ENCODE measurements at places on chromosomes 2 and 18.

DNA sequence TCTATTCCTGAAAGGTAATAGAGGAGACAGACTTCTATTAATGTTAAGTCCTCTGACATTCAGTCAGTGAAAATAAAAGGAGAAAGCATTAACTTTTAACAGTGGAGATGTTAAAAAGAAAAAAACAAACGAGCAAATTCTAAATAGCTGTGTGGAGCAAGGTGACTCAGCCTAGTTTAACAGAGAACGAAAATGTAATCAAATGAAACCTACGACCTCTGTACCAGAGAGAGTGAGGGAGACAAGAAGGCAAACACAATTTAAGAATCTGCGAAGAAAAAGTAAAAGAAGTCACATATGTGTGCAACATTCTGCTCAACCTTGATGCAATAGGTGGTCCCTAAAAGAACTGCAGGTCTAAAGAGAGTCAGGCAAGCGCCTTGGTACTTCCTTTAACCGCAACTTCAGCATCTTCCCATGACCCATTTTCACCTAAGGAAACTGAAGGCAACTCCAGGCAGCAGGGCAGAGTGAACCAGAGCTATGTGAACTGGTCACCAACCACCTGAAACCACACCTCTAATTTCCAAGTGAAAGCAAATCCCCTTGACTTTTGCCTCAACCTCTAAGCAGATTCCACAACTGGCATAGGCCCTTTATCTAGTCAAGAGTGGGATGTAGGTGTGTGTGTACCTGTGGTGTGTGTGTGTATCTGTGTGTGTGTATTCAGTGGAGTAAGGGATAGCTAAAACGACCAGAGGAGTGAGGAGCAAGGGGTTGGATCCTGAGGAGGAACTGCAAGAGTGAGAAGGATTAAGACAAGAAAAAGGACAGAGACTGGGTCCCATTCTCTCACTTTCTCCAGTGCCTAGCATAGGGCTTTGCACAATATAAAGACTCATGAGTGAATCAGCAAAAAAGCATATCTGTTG lies 43.0 kb downstream of the FIGN start:
- DNase-seq: no peak

GRCh38 chr2:121069434-121069969 lies 215.5 kb downstream of the TFCP2L1 start:
- no peak for DNase-seq

DNA sequence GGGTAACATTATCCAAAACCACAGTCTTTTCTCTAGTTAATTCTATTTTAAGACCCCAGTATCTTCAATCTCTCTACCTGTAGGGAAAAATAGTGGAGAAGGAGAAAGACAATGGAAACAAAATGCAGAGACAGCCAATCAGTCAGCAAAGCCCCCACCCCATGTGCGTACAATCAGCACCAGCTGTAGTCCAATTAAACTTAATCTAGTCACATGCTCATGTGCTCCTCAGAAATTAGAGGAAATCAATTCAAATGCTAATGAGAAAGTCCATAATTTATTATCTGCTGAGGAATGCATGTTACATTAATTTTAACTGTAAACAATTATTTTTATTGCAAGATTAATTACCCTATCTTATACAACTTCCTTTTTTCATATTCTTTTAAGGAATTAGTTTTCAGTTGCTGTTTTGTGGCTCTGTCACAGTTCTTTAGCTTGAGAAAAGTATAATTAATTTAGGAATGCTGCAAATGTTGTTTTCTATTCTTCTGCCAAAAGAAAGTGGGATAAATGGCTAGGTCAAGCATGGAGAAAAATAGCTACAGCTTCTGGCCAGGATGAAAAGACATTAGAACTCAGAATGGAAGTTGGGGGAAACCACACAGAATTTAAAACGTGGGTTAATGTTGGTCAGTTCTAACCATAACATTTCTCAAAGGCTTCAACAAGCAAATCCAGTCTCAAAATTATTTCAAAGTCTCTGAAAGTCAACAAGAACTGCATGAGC lies 232.4 kb upstream of the HNRNPA3 start:
- DNase-seq: no peak

DNA sequence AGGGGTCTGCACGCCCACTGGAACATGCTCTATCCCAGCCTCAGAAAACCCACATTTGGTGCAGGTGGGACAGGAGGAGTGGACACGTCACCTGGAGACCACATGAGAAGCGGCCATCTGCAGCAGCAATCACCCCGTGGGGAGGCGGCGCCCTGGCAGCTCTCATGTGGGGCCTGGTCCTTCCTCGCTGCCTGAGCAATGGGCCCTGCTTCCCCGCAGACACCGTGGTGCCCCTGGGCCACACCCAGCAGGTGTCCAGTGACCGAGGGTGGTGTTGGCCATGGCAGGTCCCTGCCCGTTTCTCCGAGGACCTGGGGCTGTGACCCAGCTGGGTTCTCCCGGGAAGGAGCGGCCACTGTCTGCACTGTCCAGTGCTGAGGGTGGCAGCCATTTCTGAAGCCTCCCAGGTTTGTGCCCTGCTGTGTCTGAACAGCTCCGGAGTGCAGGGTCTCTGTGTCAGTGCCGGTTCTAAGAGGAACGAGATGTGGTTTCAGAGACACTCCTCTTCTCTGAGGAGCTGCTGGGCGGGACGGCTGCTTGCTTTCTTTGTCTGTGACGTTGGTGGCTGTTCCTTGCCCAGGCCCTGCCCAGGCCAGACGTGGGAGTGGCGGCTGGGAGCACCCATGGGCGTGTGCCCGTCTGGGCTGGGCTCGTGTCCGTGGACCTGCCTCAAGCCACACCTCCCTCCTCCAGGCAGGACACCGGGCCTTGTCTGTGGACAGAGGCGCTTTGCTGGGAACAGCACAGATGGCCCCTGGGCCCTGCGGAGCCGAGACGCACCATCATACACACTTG lies 44.8 kb downstream of the NFATC1 start:
- no peak for DNase-seq

DNA sequence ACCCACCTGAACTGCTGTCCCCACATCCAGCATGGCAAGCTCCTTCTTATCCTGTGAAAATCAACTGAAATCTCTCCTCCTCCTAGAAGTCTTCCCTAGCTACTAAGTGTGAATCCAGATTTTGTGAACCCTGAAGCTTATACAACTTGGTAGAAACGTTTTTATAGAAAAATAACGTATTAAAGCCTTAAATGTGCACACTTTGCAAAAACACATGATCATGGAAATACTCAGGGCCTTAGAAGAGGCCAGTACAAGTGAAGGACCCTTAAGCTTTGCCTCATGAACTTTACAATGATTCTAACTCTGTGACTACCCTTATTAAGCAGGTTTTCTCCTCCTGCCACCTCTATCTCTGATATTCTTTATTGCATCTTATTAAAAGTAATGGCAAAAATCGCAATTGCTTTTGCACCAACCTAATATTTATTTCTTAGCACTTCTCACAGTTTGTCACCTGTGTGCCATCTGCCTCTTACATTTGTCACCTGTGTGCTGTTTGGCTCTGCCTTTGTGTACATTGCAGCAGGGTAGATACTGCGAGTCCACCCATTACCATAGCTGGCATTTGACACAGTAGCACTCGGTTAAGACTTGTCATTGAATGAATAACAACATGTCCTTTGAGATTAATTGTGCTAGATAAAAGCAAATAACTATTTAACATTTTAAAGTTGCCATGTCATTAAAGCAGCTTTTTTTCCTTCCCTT lies 42.2 kb downstream of the FRZB start:
- no peak for DNase-seq

DNA sequence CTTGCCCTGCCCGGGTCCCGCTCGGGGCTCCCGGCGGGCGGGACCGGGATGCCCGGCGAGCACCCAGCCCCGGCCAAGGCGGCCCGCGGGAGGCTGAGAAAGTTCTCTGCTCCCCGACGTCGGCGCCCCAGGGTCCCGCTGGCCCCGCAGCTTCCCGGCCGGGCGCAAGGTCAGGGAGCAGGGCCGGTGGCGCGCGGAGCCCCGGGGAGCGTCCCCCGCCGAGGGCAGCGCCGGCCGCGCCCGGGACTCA lies 331 bp downstream of the SERPINE2 start:
- no peak for DNase-seq

GRCh38 chr2:219218217-219218731 lies 484 bp downstream of the ABCB6 start:
- peak; percentile 50 for DNase-seq

GRCh38 chr18:69659142-69659651 lies 258.5 kb downstream of the DOK6 start:
- DNase-seq: no peak

- no peak for DNase-seq
Measured at GRCh38 chr2:88933980-88934379, 242.5 kb downstream of the RPIA start.

DNA sequence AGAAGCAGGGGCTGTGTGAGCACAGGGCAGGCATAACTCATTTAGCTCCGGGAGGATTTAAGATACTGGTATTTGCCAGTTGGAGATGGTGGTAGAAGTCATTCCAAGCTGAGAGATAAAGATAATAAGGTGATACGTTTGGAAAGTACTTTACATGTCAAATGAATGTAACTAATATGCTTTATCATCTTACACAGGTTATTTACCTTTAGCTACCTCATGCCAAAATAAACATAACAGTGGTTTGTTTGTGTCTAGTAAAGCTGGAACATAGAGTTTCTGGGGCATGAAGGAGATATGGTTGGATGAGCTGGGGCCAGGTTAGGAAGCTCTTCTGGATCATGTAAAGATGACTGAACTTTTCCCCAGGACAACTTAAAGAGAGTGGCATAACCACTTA lies 126.9 kb upstream of the PIK3C3 start:
- no peak for DNase-seq

- DNase-seq: no peak
Measured at GRCh38 chr2:235325151-235325550, 168.7 kb upstream of the AGAP1 start.

DNA sequence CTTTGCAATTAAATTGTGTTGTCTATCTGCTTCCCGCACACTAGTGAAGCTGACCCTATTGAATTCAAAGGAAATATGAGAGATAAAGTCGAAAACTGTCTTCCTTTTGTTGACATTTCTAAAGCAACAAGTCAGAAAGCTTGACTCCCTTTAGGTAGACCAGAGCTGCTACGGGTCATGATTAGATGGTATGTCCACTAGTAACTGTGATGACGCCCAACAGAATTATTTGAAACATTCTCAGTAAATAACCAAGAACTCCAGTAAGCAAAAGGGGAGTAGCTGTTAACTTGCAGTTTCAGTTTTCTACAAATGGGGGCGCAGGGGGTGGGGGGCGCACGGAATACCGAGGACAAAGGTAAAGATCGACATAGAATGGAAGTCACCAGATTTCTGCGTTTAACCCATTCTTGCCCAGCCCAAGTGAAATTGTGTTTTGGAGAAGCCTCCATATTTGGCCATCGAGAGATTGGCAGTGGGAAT lies 56.4 kb downstream of the CRIM1 start:
- no peak for DNase-seq

- no peak for DNase-seq
Measured at GRCh38 chr2:9740382-9741073, 102.7 kb upstream of the TAF1B start.

GRCh38 chr2:217466805-217467204 lies 536.0 kb downstream of the TNS1 start:
- no peak for DNase-seq

Data from activated CD8-positive, alpha-beta T cell treated with anti-CD3 and anti-CD28 coated beads, Interleukin-2, amount 10 ng/mL, durations not matched to agents 7 days and 5 days (primary cell).